ENCODE measurements at places on chromosomes 11 and 22. TPM values are rescaled to one million over a fixed set of nuclear protein-coding genes. Genes with fewer than 3 reads are reported as not detected.

TUBA8 gene
- 1.6 TPM for total RNA-seq

GRCh38 chr11:70725278-70725677 is 326.9 kb downstream of the CTTN start:
- no peak for DNase-seq
- H3K36me3 ChIP-seq, result no peaks in the 10 kb centered on the region
- no peaks in the 10 kb centered on the region for H3K27me3 ChIP-seq

DNA sequence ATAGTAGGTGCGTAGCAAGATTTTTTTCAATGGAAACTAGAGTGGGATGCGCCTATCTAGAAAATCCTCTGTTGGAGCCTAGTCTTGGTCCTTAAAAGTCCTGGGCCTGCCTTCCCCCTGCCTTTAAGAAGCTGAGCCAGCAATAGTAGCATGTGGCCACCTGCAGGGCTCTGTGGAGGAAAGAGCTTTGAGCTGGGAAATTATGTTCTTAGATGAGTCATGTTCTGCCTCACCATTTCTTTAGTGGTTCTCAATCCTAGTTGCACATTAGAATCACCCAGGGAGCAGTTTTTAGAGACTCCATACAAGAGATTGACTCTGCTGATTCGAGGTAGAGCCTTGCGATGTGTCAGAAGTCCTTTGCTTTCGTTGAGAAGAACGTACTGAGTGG is 133.5 kb downstream of the COMMD9 start:
- no peaks in the 10 kb centered on the region for H3K36me3 ChIP-seq
- H3K4me1 ChIP-seq, result no peaks in the 10 kb centered on the region
- no peak overlapping the region for H3K27ac ChIP-seq
- no peak for DNase-seq

DNA sequence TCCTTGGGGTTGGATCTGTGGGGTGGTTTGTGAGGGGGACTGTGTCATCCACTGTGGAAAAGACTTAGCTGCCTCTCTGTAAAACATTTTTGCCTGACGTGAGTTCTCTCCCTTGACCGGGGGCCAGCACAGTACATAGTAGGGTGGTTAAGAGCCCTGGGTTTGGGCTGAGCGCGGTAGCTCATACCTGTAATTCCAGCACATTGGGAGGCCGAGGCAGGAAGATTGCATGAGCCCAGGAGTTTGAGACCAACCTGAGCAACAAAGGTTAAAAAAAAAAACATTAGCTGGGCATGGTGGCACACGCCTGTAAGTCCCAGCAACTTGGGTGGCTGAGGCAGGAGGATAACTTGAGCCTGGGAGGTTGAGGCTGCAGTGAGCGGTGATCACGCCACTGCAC is 74.7 kb upstream of the WNT7B start:
- H3K27me3 ChIP-seq, result no peaks in the 10 kb centered on the region
- DNase-seq, result no peak
- H3K27ac ChIP-seq, result peak overlapping the region; percentile 96
- no peaks in the 10 kb centered on the region for H3K36me3 ChIP-seq

DNA sequence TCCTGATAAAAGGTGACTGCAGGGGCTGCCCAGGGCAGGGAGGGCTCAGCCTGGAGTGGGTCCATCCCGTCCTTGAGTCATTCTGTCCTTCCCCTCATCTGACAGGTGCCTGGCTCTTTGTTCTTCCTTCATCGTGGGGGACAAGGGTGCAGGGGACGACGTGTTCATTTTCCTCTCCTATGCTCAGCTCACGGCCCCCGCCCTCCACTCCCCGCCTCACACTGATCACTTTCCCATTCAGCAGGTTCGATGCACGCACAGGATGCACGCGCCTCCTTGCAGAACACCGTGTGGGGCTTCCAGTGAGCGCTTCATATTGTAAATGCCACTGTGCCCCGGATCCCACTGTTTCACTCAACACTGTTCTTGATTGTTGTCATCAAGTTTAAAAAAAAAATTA is 32.7 kb upstream of the SHANK2 start:
- H3K36me3 ChIP-seq, result no peaks in the 10 kb centered on the region
- H3K4me1 ChIP-seq, result peaks cover 5% of the 10 kb centered on the region
- DNase-seq, result no peak
- H3K27me3 ChIP-seq, result no peaks in the 10 kb centered on the region
- H3K27ac ChIP-seq, result no peak overlapping the region
- no peak overlapping the region for H3K4me3 ChIP-seq

Measured in colonic mucosa (tissue), 4 donors.